Hematopoietic multipotent progenitor cell treated with erythropoietin and hydrocortisone succinate and interleukin-3 and kit ligand, for 15 days (in vitro differentiated cells): ENCODE measurements at places on chromosomes 1 and 21.
A peak's percentile ranks its signal among the peaks of the same experiment; 100 is the strongest.

DNA sequence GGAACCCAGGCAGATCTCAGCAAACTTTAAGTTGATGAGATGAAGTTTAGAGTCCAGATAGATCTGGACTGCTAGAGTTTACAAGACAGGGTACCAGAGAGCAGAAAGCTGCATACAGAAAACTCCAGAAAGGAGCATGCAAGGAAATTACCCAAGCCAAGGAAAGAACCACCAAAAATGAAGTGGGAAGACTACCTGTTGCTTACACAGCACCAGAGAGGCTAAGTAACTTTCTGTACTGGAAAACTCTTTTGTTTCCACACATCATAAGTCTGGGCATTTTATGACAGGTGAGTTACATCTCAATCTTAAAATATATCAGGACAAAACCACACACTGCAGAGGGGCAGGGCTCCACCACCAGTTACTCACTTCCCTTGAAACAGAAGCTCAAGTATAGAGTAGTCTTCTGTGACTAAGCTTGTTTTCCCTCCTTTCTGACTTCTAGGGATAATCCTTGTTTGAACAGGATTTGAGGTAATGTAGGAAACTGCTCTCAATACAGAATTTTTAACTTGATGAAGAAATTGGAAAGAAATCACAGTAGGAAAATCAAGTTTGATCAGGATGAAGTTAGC is 17.4 kb upstream of the GJA9 start:
- DNase-seq: no peak

DNA sequence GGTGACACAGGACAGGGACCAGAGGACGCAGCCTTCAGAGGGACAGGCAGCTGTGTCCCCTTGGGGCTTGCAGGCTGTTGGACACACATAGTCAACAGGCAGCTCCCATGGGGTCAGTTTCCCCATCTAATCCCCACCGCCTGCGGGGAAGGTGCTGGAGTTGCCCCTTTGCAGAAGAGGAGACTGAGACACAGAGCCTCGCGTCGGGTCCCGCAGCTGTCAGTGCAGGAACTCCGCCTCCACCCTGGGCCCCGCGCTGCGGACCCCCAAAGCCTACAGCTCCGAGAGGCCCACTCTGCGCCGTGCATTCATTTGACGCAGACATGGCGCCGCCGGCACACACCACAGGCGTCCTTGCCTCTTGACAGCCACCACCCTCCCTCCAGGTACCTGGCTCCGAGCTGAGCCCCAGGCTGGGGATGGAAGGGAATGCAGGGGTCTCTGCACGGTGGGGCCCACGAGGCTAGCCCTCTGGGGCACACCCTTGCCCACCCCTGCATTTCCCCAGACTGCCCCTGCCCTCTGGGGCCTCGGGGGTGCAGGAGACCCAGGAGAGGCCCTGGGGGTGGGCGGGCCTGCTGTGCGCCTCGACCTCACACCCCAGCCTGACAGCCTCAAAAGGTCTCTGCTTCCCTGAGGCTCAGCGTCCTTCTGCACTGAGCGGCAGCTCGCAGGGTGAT is 88.5 kb upstream of the ACTRT2 start:
- DNase-seq: no peak

GRCh38 chr1:204685236-204686006 is at the start of gene LRRN2:
TSS of gene LRRN2 (minus strand) at chr1:204685738. CDS start at chr1:204619992, 65,746 bp downstream.
- no peak for DNase-seq

GRCh38 chr1:86718786-86719185 is 14.4 kb downstream of the SH3GLB1 start:
- no peak for DNase-seq

- DNase-seq: no peak
Observed at GRCh38 chr1:69766431-69767180, 198.9 kb downstream of the LRRC7 start.

- DNase-seq: no peak
Observed at GRCh38 chr1:241598249-241598648, 41.9 kb downstream of the CHML start.

GRCh38 chr1:207393610-207394009 is 60.5 kb upstream of the CR2 start:
- DNase-seq: no peak

DNA sequence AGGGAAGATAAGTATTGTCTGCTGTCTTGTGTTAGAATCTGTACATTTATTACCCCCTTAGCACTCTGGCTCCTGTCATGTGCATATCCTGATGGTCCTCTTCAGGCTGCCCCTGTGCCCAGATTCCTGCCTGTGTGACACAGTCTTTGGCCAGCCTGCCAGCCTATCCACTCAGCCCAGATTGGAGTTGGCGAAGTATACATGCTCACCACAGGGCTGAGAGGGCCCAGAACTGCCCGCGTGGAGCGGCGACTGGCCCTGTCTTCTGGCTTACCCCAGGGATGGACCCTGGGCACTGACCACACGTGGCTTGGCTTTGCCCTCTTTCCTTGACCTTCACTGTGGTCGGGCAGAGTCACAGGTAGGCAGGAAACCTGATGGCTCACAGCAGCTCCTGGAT is 11.4 kb downstream of the RNF220 start:
- DNase-seq: no peak

DNA sequence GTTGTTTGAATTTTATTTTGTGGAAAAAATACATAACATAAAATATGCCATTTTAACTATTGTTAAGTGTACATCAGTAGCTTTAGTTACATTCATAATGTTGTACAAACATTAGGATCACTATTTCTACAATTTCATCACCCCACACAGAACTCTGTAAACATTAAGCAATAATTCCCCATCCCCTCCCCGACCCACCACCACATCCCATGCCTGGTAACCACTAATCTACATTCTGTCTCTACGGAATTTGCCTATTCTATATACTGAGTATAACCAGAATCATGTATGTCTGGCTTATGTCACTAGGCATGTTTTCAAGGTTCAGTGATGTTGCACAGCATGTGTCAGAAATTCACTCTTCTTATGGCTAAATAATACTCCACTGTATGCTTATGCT is 47.7 kb downstream of the CDC42BPA start:
- no peak for DNase-seq

GRCh38 chr1:36034692-36035091 is 49.2 kb upstream of the TEKT2 start:
- DNase-seq: no peak

- DNase-seq: peak; percentile 78
Observed at GRCh38 chr1:32400876-32401631, 6.8 kb upstream of the BSDC1 start.

DNA sequence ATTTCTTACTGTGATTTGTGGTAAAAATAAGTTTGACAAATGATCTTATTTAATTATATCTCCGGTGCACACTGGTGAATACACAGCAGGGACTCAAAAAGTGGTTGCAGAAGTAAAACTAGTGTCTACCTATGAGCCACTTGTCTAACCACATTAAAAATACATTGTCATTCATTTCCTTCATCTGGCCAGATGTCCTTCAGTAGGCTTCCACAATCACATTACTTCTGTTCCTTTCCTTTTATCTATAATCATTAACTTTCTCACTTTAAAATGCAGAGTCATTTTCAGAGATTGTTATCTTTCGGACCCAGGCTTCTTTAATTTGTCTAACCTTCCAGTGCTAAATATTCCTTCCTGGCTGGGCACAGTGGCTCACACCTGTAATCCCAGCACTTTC is 3.0 kb downstream of the RBBP5 start:
- no peak for DNase-seq

DNA sequence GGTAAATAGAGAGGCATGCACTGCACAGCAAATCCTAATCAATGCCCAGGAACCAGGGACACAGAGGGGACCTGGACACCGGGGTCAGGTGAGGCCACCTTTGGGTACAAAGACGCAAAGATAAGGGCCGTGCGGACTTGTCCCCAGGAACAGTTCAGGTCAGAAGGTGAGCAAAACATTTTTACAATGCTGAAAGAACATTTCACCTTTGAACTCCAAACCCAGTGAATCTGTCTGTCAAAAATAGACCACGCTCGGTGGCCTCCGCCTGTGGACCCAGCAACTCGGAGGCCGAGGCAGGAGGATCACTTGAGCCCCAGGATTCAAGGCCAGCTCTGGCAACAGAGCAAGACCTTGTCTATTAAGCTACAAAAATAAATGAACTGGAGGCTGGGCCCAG is 15.2 kb downstream of the TNFRSF14 start:
- DNase-seq: no peak
